ENCODE measurements at places on chromosomes 13 and 19. TPM values are rescaled to one million over a fixed set of nuclear protein-coding genes. Genes with fewer than 3 reads are reported as not detected.

The ILF3 gene
- total RNA-seq: 105 TPM

The CEACAM20 gene
- total RNA-seq: not detected

The CYP2A6 gene
- total RNA-seq: not detected

The CEACAM7 gene
- total RNA-seq: 3.6 TPM

The SBK2 gene
- total RNA-seq: not detected

The FPR3 gene
- 2.6 TPM for total RNA-seq

The TRPC4 gene
- 24.6 TPM for total RNA-seq

The ARRDC5 gene
- total RNA-seq: not detected

The RCBTB2 gene
- total RNA-seq: 25.0 TPM

The ZNF729 gene
- 10.6 TPM for total RNA-seq

The GNG7 gene
- 0.48 TPM for total RNA-seq

The CBLC gene
- total RNA-seq: 4.1 TPM

The CTXN1 gene
- total RNA-seq: 6.0 TPM

The PGLYRP2 gene
- not detected for total RNA-seq

The LILRA5 gene
- 0.72 TPM for total RNA-seq

The FXYD7 gene
- total RNA-seq: 1.2 TPM

The SELENOV gene
- not detected for total RNA-seq

The NKPD1 gene
- 0.48 TPM for total RNA-seq

The LYPD5 gene
- 3.1 TPM for total RNA-seq

The CPB2 gene
- total RNA-seq: not detected

The NTF4 gene
- total RNA-seq: 4.1 TPM

The IFI30 gene
- 4.3 TPM for total RNA-seq

The RNF17 gene
- total RNA-seq: not detected

Measured in umbilical cord (tissue), 2 donors.